ENCODE measurements at places on chromosomes 3 and 15. TPM values are rescaled to one million over a fixed set of nuclear protein-coding genes. Genes with fewer than 3 reads are reported as not detected.
A peak's percentile ranks its signal among the peaks of the same experiment; 100 is the strongest.

GRCh38 chr3:14780927-14781507 lies 37.7 kb upstream of the FGD5 start:
- H3K27ac ChIP-seq, result no peak overlapping the region
- peaks cover 6% of the 10 kb centered on the region for H3K4me1 ChIP-seq
- no peak overlapping the region for H3K4me3 ChIP-seq
- peak; percentile 94 for DNase-seq
- no peaks in the 10 kb centered on the region for H3K36me3 ChIP-seq
- no peaks in the 10 kb centered on the region for H3K27me3 ChIP-seq

DNA sequence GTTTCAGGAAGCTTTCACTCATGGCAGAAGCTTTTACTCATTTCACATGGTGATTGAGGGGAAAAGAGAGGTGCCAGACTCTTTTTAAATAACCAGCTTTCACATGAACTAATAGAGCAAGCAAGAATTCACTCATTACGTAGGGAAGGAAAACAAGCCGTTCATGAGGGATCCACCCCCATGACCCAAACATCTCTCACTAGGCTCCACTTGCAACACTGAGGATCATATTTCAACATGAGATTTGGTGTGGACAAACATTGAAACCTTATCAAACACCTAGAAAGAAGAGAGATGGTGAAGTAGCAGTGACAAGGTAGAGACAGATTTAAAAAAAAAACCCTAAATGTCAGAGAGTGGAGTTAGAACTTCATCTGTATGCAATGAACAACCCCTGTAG lies 408.6 kb upstream of the PDZRN3 start:
- no peaks in the 10 kb centered on the region for H3K36me3 ChIP-seq
- no peaks in the 10 kb centered on the region for H3K27me3 ChIP-seq
- DNase-seq, result no peak

DNA sequence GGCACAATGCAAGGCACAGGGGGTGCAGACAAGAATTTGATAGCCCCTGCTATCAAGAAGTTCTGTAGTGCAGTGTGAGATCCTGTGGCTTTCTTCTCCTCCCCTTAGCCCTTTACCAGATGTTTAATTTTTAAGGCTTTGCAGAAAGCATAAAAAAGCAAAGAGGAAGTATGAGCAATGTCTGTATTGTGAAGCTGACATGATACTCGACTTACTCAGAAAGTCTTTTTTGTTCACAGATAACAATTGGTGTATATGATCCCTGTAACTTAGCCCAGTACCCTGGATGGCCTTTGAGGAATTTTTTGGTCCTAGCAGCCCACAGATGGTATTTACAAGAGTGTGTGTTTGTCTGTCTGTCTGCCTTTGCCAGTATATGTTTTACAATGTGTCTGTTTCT lies 58.9 kb downstream of the ATG7 start:
- no peaks in the 10 kb centered on the region for H3K36me3 ChIP-seq
- no peak overlapping the region for H3K4me3 ChIP-seq
- no peaks in the 10 kb centered on the region for H3K27me3 ChIP-seq
- no peak overlapping the region for H3K27ac ChIP-seq
- DNase-seq, result no peak

DNA sequence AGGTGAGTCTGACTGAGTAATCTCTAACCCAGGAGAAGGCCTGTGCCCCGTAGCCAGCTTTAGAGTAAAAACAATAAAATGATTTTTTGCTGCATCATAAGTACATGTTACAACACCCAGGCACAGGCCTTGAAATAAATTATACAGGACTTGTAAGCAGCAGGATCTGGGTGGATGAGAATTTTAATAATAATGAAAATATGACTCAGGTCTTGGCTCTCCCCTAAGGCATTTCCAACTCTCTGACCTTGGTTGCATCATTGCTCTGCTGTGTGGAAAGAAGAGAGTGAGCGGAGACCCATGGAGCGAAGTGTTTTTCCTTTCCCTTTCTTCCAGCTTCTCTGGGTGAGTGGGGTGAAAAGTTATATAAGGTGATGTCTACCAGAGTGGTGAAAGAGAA lies 44.6 kb downstream of the EOMES start:
- DNase-seq, result no peak
- H3K4me3 ChIP-seq, result no peak overlapping the region
- no peak overlapping the region for H3K27ac ChIP-seq
- H3K36me3 ChIP-seq, result no peaks in the 10 kb centered on the region
- H3K27me3 ChIP-seq, result no peaks in the 10 kb centered on the region
- H3K4me1 ChIP-seq, result peaks cover 13% of the 10 kb centered on the region

The OIP5 gene
- total RNA-seq, result 53.1 TPM

The ATP10A gene
- total RNA-seq, result 0.97 TPM

Data from GM23338 (cell line).